Neural crest cell (in vitro differentiated cells): ENCODE measurements at places on chromosomes 4 and X. TPM values are rescaled to one million over a fixed set of nuclear protein-coding genes. Genes with fewer than 3 reads are reported as not detected.

The VCX3B gene
- not detected in 2 replicates for total RNA-seq

The GABRQ gene
- 0.84 and 0.91 TPM in 2 replicates for total RNA-seq

The SOWAHD gene
- 0.32 and 0.40 TPM in 2 replicates for total RNA-seq

- no peak for DNase-seq
Observed at GRCh38 chr4:125357675-125358074, 42.9 kb downstream of the FAT4 start.

DNA sequence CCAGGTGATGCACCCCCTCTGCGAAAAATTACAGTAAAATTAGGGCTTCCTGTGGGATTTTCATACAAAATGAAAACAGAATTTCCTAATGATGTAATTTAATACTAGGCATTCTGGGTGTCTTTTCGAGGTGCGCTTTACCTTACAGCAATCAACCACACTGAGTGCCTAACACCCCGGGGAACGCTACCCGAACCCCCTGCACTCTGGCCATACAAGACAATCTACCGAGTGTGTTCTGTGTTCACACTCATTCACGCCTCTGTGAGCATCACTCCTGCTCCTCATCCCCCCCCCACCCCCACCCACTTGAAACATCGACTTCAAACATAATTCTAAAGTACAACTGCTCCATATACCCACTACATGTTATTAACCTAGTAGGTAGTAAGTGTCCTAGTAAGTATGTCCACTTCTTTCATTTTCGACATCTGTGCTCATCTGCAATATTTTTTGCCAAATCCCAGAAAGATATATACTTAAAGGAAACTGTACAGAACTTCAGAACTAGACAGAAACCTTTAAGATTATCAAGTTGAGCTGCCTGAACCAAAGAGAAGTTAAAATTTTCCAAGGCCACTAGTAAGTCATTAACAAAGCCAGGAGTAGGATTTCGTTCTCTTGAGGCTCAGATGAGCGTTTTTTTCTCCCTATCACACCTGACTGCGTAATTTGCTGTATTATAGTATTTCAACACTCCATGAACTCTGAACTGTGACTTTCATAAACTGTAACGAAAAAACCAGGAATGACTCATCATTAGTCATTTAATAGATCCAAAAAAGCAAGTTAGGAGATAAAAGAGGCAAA, 80.0 kb downstream of the FAT1 start:
- DNase-seq, result no peak

GRCh38 chr4:25065932-25066590, 35.3 kb upstream of the LGI2 start:
- DNase-seq, result no peak

DNA sequence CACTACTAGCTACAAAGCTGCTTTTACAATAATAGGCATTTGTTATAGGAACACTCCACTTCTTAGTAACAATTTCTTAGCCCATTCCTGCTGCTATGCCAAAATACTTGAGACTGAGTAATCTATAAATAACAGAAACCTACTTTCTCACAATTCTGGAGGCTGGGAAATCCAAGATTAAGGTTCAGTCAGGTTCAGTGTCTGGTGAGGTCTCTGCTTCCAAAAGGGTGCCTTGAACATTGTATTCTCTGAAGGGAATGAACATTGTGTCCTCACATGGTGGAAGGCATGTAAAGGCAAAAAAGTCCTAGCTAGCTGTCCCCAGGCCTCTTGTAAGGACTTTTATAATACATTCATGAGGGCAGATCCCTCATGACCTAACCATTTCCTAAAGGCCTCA, 7.0 kb downstream of the SLC9B1 start:
- no peak for DNase-seq

GRCh38 chr4:140135529-140136088, 18.4 kb downstream of the MAML3 start:
- DNase-seq, result no peak
